ENCODE measurements at places on chromosomes 1 and 21. TPM values are rescaled to one million over a fixed set of nuclear protein-coding genes. Genes with fewer than 3 reads are reported as not detected.

DNA sequence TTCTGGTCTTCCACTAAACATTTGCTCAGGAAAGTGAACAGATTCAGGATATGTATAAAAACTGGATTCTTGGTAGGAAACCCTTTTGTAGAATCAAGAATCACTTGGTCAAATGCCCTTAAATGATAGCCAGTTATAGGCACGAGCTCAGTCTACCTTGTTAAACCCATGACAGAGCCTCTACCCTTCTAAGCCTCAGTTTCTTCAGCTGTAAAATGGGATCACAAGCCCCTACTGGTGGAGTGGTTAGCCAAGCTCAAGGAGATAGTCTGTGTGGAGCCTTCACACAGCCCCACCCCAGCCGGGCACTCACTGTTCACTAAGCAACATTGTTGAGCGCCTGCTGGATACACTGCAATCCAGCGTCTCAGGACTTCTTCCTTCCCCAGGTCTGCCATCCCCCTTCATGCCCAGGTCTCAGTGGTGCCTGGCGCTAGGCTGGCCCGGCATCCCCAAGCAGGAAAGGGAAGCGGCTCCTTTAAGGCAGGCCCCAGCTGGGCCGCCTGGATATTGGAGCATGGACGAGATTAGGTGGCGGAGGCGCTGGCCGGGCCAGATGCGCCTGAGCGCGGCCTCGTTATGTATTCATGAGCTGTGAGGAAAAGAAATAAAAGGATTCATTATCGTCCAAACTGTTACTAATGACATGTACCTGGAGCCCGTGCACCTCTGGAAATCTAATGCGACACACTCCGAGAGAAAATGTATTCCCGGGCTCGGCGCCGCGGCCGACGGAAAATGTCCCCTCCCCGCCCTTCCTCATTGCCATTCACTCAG is 75.6 kb downstream of the TAS1R2 start:
- DNase-seq: no peak
- H3K36me3 ChIP-seq: no peaks in the 10 kb centered on the region
- peaks cover 76% of the 10 kb centered on the region for H3K27me3 ChIP-seq
- no peak overlapping the region for H3K27ac ChIP-seq
- peak overlapping the region; percentile 70 for H3K4me3 ChIP-seq
- peaks cover 4% of the 10 kb centered on the region for H3K4me1 ChIP-seq

GRCh38 chr1:157105988-157106812 is 6.6 kb upstream of the ETV3L start:
- no peak overlapping the region for H3K4me3 ChIP-seq
- H3K4me1 ChIP-seq: peaks cover 13% of the 10 kb centered on the region
- no peak overlapping the region for H3K27ac ChIP-seq
- peaks cover 32% of the 10 kb centered on the region for H3K27me3 ChIP-seq
- no peaks in the 10 kb centered on the region for H3K36me3 ChIP-seq
- DNase-seq: no peak

GRCh38 chr1:179809506-179810366 is 66.6 kb downstream of the FAM163A start:
- no peak overlapping the region for H3K4me3 ChIP-seq
- H3K4me1 ChIP-seq: peaks cover 16% of the 10 kb centered on the region
- no peak overlapping the region for H3K27ac ChIP-seq
- H3K27me3 ChIP-seq: peaks cover 22% of the 10 kb centered on the region
- peak; percentile 74 for DNase-seq

GRCh38 chr1:53145051-53145600 is 2.7 kb upstream of the SLC1A7 start:
- DNase-seq: no peak
- no peaks in the 10 kb centered on the region for H3K36me3 ChIP-seq
- peak overlapping the region; percentile 94 for H3K27ac ChIP-seq
- H3K4me3 ChIP-seq: no peak overlapping the region

GRCh38 chr1:6686294-6686693 is 15.3 kb downstream of the DNAJC11 start:
- peaks cover 1% of the 10 kb centered on the region for H3K36me3 ChIP-seq
- no peak for DNase-seq
- H3K4me1 ChIP-seq: no peaks in the 10 kb centered on the region
- no peak overlapping the region for H3K27ac ChIP-seq
- no peaks in the 10 kb centered on the region for H3K27me3 ChIP-seq

- no peak for DNase-seq
- peaks cover 30% of the 10 kb centered on the region for H3K36me3 ChIP-seq
- no peaks in the 10 kb centered on the region for H3K4me1 ChIP-seq
- peak overlapping the region; percentile 16 for H3K27ac ChIP-seq
- H3K4me3 ChIP-seq: no peak overlapping the region
These were observed 26.0 kb downstream of the FAAP20 start for GRCh38 chr1:2168535-2168934.

- peak overlapping the region; percentile 71 for H3K27ac ChIP-seq
- peak; percentile 37 for DNase-seq
- H3K36me3 ChIP-seq: peaks cover 11% of the 10 kb centered on the region
- H3K4me1 ChIP-seq: no peaks in the 10 kb centered on the region
- H3K4me3 ChIP-seq: no peak overlapping the region
These were observed 23.6 kb downstream of the COL6A2 start for GRCh38 chr21:46121286-46122221.

DNA sequence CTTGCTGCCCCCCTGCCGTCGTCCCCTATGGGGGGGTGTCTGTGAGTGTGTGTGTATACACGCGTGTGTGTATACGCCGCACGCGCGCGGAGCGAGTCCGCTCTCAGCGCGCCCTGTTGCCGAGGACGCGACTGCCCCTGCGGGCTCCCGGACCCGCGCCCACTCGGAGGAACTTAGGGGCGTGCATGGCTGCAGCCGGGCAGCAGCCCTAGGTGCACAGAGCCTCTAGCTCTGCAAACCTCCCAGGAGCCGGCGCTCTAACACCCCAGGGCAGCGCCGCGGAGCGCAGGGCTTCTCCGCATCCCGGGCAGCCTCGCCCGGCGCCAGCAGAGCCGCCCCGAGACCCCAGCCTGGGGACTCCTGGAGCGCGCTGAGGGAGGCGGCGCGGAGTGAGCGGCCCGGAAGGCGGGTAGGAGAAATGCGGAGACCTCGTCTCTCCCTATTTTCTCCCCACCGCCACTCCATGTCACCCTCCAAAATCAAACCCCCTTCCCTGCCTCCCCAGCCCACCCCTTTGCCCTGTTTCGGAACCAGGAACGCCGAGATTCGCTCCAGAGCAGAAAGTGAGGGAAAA is 574 bp downstream of the ITPKB start:
- peaks cover 20% of the 10 kb centered on the region for H3K4me1 ChIP-seq
- no peaks in the 10 kb centered on the region for H3K27me3 ChIP-seq
- no peak for DNase-seq
- H3K4me3 ChIP-seq: peak overlapping the region; percentile 88
- peaks cover 2% of the 10 kb centered on the region for H3K36me3 ChIP-seq

DNA sequence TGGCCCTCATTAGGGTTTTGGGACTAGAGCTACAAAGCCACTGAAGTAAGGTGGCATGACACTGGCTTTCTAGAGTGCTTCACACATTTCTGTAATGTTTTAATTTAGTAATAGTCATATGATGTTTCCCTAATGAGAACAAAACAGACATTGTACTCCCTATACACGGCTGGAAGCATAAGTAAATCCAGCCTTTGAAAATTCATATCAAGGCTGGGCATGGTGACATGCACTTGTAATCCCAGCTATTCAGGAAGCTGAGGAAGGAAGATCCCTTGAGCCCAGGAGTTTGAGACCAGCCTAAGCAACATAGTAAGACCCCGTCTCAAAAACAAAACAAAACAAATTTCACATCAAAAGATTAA is 7.4 kb downstream of the USP48 start:
- DNase-seq: no peak
- H3K36me3 ChIP-seq: peaks cover 12% of the 10 kb centered on the region
- H3K4me1 ChIP-seq: peaks cover 10% of the 10 kb centered on the region
- H3K4me3 ChIP-seq: no peak overlapping the region

DNA sequence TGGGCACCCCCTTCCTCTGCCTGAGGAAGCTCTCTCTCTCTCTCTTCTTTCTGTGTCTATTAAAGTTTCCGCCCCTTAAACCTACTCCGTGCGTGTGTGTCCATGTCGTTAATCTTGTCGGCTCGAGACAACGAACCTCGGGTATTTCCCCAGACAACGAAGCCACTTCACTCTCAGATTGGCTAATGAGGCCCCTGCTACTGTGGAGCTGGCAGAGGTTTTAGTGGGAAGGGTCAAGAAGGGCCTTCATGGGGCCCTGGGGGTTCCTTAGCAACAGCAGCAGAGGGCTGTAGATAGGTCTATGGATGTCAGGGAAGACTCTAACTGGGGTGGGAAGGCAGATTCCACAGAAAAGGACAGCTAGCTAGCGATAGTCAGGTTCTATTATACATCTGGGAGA is 239.8 kb upstream of the RAB4A start:
- H3K27ac ChIP-seq: peak overlapping the region; percentile 39
- peak overlapping the region; percentile 5 for H3K4me3 ChIP-seq

- no peak overlapping the region for H3K27ac ChIP-seq
- H3K36me3 ChIP-seq: no peaks in the 10 kb centered on the region
- H3K4me3 ChIP-seq: no peak overlapping the region
These were observed 4.3 kb downstream of the OLIG2 start for GRCh38 chr21:33029975-33030461.

DNA sequence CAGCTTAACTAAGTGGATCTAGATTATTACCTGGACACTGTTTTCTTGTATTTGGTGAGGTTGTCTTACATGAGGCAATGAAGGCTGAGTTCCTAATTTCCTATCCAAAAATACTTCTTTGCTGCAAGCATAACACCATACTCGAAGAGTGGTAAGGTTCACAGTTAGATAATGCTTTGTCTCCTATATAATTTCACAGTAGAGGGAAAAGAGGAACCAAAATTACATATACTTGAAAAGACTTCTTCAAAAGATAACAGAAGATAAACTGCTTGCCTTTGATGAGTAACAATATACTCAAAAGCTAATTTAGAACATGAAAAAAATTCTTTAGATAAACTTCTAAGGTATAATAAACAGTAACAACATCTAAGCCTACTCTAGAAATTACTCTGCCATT is 20.4 kb downstream of the USP33 start:
- no peaks in the 10 kb centered on the region for H3K27me3 ChIP-seq
- no peaks in the 10 kb centered on the region for H3K4me1 ChIP-seq
- no peak overlapping the region for H3K4me3 ChIP-seq
- no peak for DNase-seq

TRIM45 gene
- 40.0 TPM for total RNA-seq

ANKRD34A gene
- 0.86 TPM for total RNA-seq

TBX15 gene
- 0.09 TPM for total RNA-seq

RAB7B gene
- total RNA-seq: 1.5 TPM

KRTAP10-6 gene
- not detected for total RNA-seq

Data from mesothelial cell of epicardium (in vitro differentiated cells).